ENCODE measurements at places on chromosomes 13 and 19.

GRCh38 chr13:59677966-59678814, 485.5 kb downstream of the DIAPH3 start:
- DNase-seq: peak; percentile 33

GRCh38 chr19:4951656-4952055, 17.3 kb upstream of the KDM4B start:
- DNase-seq: no peak

- no peak for DNase-seq
Measured at GRCh38 chr13:102907016-102907756, 61.4 kb downstream of the ERCC5 start.

DNA sequence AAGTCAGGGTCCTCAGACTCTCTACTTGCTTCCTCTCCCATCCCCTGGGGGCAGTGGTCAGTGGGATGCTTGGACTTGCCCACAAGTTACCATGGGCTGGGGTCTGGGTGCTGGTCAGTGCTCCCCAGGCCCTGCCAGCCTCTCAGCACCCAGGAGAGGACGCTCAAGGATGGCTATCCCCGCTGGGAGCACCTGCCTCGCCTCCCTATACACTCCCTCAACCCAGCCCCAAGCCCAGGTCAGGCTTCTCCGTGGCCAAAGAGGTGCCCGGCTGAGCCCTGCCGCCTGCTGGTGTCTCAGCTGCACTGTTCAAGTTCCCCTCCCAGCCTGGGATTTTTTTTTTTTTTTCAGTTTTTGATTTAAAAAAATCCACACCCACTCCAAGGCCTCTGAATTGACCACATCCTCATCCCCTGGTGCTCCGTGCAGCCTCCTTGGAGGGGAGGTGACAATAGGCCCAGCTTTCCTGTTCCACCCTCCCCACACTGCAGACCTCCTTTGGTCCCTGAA, 10.8 kb downstream of the F2RL3 start:
- DNase-seq: no peak

- DNase-seq: no peak
Measured at GRCh38 chr13:49356223-49356622, 87.6 kb downstream of the CAB39L start.

GRCh38 chr13:65414187-65414586, 1815.9 kb downstream of the PCDH9 start:
- no peak for DNase-seq

- DNase-seq: no peak
Measured at GRCh38 chr13:29502391-29503008, 93.0 kb downstream of the SLC7A1 start.
